Right ventricle myocardium superior (tissue), 1 donor: ENCODE measurements at places on chromosomes 2 and 18.

DNA sequence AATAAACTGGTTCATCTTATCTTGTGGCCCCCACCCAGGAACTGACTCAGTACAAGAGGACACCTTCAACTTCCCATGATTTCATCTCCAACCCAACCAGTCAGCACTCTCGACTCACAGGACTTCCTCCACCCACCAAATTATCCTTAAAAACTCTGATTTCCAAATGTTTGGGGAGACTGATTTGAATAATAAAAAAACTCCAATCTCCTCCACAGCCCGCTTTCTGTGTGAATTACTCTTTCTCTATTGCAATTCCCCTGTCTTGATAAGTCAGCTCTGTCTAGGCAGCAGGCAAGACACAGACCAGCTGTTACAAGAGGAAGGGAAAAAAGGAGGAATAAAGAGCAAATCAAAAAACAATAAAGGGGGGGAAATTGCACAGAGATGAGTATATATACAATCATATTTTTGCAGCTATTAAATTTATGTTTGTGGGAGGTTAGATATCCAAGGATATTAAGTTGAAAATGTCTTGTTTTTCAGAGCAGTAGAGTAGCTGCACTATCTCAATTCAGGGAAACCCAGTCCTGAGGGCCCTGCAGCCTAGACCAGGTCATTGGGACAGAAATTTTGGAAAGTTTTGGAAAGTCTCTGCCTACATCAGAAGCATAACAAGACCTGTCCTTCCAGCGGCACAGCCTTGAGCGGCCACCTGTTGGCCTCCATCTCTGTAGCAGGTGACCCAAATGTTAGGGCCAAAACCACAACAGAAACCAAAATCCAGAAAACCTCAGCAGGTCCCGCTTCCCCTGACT is 32.8 kb upstream of the SIGLEC15 start:
- DNase-seq = no peak

- DNase-seq = no peak
Observed at GRCh38 chr2:144166743-144167142, 353.2 kb downstream of the ZEB2 start.

DNA sequence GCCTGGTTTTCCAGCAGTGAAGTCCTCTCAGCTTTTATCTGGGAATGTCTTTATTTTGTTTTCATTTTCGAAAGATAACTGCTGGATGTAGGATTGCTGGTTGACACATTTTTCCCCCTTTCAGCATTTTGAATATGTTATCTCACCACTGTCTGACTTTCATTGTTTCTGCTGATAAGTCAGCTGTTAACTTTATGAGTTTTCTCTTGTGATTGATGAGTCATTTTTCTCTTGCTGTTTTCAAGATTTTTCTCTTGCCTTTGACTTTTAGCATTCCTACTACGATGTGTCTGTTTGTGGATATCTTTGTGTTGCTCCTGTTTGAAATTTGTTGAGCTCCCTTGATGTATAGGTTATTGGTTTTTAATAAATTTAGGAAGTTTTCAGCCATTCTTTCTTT is 85.5 kb downstream of the AGPS start:
- no peak for DNase-seq

- DNase-seq = no peak
Observed at GRCh38 chr2:50773211-50773932, 258.6 kb downstream of the NRXN1 start.

- DNase-seq = no peak
Observed at GRCh38 chr2:149167001-149167780, 128.7 kb downstream of the LYPD6B start.

GRCh38 chr2:32810909-32811495 is 135.8 kb upstream of the LTBP1 start:
- no peak for DNase-seq

GRCh38 chr2:58918141-58918540 is 677.0 kb upstream of the FANCL start:
- no peak for DNase-seq

GRCh38 chr2:96949701-96950350 is 36.6 kb downstream of the FAM178B start:
- peak; percentile 20 for DNase-seq
